ENCODE measurements at places on chromosomes 5 and 9.
A peak's percentile ranks its signal among the peaks of the same experiment; 100 is the strongest.

DNA sequence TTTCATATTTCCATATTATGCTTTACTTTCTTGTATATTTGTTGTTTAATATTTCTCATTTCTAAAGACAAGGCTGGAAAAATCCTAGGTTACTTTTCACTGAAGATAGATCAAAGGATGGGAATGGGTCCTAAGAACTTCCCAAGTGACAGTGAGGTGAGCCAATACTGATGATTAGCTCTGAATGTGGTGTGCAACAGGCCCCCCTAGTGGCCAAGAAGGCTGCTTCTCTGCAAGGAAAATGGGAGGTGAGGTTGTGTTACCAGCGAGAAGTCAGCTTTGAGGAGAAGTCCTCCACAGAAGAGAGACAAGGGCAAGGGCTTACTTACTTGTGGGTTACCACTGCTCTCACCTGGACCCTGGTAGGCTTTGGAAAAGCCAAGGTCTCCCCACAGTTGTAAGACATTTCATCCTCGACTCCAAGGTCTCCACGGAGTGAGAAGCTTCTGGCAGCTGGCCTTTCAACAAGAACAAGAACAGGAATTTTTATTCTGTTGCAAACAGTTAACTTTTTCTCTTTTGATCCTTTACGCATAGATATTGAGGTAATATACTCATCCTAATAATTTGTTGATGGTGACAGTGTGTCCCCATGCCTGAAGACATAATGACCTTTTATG, 69.9 kb downstream of the MAMDC2 start:
- DNase-seq = peak; percentile 51

GRCh38 chr9:106716820-106717219, 146.1 kb upstream of the ZNF462 start:
- no peak for DNase-seq

- no peak for DNase-seq
Measured at GRCh38 chr5:126519637-126520592, 75.1 kb downstream of the ALDH7A1 start.

DNA sequence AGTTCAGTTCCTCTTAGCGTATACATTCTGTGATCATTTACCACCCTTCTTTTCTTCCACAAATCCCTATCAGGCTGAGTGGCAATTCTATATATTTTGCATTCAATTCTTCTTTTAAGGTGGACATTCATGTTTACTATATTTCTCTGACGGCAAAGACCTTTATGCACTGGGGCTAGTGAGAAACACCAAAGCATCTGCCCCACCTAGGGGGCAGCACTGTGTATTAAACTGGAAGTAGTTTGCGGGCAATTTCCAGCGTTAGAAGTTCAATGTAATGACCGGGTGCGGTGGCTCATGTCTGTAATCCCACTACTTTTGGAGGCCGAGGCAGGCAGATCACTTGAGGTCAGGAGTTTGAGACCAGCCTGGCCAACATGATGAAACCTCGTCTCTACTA, 27.9 kb upstream of the FBXL7 start:
- no peak for DNase-seq

DNA sequence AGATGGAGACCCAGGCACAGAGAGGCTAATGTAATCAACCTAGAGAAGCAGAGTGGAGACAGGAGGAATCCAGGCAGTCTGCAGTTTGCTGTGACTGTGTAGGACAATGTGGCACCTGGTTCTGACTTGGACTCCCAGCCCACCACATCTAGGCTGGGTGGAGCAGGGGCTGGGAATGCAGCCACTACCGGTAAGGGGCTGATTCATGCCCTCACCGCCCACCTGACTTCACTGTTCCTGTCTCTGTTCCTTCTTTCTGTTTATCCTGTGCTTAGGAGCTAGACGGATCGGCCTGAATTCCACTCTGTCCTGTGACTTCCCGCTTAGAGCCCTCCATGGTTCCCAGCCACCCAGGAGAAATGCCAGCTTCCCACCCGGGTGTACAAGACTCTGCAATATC, 2.6 kb downstream of the PDLIM4 start:
- no peak for DNase-seq

DNA sequence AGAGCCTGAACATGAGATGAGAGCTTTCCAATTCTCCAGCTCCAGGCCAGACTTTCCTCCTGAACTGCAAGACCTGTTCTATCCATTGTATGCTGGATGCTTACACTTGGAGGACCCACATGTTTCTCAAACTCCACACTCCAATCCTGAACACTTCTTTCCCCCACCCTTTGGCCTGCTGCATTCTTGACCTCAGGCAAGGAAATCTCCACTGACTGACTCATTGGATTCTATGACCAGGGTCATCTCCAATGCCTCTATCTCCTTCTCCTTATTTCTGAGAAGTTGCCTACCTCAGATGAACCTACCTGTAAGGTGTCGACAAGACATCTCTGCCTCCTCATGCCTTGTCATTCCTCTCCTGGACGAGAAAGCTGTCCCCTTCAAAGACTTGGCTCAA, 153.6 kb downstream of the CRB2 start:
- no peak for DNase-seq

DNA sequence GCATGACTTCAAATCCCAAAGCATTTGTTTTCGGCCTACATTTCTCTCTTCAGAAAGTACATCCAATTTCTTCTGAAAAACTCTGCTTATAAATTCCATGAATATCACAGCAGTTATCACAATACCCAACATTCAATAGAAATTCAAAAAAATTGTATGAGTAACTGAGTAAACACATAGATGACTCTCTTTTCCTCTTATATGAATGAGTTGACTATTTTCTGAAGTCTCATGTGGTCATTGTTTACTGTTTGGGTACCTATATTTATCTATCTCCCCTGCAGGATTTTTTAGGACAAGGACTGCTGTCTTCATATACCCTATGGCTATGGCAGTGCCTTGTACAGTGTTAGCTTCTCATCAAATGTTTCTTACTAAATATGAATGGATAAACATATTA, 157.1 kb downstream of the HTR1A start:
- DNase-seq = no peak

- DNase-seq = no peak
Measured at GRCh38 chr5:6788439-6788838, 75.2 kb downstream of the TENT4A start.

DNA sequence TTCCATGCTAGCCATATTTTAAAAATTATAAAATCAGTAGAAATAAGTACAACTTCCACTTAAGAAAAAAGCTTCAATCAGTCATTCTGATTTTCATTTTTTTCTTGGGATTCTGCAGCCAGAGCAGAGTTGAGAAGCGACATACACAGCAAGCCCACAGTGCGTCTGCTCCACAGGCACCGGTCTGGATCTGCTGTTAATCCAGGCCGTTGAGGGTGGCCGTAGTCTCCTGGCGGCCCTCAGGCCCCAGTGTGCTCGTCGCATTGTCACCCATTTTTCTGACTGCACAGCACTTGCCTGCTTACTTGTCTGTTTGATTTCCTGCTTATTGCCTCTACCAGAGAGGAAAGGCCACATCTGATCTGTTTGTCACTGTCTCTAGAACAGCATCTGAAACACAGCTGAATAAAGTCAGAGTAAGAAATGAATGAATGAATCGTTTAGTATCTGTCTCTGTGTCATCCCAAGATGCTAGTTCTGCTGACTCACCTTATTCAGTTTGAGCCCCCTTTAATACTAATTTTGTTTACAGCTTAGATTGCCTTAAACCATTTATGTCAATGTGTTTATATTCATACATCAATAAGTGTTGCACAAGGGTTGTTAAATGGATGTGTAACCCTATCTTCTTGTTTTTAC, 11.6 kb upstream of the ASPN start:
- DNase-seq = no peak

DNA sequence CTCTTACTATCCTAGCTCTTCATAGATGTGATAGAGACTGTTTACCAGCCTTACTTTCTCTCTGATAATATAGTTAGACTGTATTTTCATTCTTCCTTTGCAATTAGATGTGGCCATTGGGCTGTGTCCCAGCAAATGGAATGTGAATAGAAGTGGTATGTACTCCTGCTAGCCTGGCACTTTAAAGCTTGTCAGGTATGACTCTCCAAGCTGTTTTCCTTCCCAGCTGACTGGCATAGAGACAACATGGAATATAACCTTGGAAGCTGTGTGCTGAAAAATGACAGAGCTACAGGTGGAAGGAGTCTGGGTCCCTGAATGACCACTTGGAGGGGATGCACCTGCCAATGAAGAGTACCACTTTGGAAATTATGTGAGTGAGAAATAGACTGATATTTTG, 116.2 kb downstream of the DIRAS2 start:
- peak; percentile 30 for DNase-seq

GRCh38 chr5:102651466-102651865, 103.6 kb upstream of the PAM start:
- DNase-seq = no peak

- no peak for DNase-seq
Measured at GRCh38 chr5:126188804-126189203, 234.4 kb upstream of the GRAMD2B start.

- no peak for DNase-seq
Measured at GRCh38 chr9:31573561-31573960, 810.9 kb upstream of the ACO1 start.

DNA sequence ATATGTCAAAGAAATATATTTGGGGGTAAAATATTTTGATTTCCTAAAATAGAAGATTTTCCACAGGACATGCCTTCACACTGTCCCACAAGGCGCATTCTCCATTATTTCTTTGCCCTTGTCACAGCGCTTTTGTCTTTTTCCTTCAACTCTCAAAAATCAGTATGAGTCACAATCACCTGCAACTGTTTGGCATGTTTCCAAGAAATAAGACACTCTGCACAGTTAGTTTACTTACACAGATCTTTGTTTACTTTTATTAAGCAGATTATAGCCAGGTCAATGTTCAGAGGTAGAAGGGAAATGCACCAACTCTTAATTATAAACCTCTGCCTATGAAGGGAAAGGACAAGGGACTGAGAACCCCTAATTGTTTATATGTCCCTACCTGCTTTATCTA, 9.5 kb downstream of the CEMIP2 start:
- DNase-seq = peak; percentile 86

GRCh38 chr5:34694685-34695084, 38.6 kb downstream of the RAI14 start:
- no peak for DNase-seq

GRCh38 chr5:177403792-177404640, 3.6 kb upstream of the PFN3 start:
- DNase-seq = peak; percentile 35

DNA sequence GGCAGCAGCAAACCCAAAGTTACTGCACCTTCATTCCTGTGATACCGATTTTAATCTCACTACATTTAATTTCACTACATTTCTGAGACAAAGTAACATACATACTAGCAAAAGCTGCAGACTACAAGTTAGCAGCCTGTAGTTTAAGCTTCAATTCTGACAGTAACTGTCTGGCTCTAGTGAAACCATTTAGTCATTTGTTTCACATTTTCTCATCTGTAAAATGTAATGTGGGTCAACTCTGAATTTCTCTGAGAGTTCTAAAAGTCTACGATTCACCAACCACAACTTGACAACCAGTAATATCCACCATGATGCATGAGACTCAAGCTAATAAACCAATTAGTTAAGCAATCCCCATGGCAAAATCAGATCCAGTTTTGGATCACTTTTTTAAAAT, 408.9 kb downstream of the PDE4D start:
- DNase-seq = no peak

DNA sequence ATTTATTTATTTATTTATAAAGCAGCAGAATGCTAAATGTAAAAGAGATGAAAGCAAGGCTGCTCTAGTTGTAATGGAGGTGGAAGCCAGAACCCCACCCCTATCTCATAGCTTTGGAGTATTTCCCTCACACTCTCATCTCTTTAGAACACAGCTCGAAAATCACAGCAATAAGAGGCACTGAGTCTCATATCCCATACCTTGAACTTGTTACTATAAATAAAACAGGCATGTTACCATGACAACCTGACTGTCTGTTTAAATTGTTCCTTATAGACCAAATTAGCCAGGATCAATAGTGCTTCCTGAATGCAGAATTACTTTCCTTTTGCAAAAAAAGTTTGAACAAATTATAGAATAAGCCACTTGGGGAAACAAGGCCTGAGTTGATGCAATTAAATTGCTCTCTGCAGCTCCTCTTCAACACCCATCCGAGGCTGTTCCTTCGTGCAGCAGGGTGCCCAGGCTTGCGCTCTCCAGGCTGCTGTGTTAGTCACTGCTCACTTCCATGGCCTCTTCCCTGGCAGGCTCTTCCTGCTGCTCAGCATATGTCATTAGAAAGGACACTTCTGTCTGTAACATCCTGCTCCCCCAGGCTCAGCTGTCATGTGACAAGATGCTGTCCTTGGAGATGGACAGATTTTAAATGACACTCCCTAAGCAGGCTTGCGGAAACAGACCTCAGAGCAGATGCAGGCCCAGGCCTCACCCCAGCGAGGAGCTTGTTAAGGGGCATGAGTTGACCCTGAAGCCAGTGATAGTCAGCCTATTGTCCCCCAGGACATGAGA, 120.2 kb downstream of the CARTPT start:
- DNase-seq = no peak

DNA sequence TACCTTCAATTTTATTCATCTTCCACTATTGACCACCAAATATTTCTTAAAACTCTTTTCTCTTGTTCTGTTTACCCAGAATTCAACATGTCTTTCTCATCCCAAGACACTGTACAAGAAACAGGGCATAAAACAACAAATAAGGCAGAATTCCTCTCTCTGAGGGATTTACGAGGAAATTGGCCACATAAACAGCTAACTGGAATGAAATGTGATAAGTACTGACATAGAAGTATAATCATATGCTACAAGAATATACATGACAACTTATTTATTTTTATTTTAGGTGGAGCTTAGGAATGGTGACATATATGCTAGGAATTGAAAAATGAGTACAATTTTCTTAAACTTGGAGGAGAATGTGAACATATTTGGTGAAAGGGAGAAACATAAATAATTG, 48.8 kb upstream of the FBN2 start:
- DNase-seq = no peak

DNA sequence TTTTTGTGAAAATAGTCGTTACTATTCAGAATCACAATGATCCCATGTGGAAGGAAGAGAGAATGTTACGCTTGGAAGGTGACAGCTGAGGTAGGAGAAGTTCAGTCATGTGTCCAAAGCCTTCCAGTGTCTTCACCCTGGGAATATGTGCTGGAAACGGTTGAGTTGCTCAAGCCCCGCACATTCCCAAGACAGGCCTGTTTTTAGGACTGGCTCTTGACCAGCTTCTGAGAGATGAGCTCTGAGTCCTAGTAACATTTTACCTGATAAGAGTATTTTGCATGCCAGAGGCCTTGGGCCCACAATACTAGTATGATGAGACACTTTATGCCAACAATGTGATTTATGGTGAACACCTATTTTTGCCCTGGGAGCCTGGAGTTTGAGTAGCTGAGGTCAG, 101.7 kb downstream of the LMNB1 start:
- no peak for DNase-seq

DNA sequence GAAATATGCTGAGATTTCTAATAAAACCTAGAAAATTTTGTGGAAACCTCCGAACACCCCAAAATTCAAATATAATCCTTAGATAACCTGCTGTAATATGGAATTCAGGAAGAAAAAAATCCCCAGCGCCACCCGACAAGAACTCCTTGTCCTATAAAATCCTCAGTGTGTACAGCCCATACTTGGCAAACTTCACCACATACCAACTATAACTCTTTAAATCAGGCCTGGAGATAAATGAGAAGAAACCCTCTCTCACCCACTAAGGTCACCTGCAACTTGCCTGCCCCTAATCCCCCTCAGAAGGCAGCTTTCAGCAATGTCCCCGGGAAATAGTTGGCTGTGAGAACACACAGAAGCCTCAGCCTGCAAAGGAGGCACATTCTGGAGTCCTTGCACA, 90.5 kb downstream of the SH3TC2 start:
- DNase-seq = no peak

- no peak for DNase-seq
Measured at GRCh38 chr9:84271531-84271900, 69.0 kb downstream of the SLC28A3 start.

GRCh38 chr5:143311428-143311827, 92.1 kb downstream of the NR3C1 start:
- DNase-seq = no peak

GRCh38 chr5:103951776-103952175, 389.2 kb upstream of the NUDT12 start:
- DNase-seq = no peak

Measured in NCI-H1105 treated with DMSO at 0.1 percent for 48 hours (cell line).